ENCODE measurements at places on chromosomes 11 and 22. TPM values are rescaled to one million over a fixed set of nuclear protein-coding genes. Genes with fewer than 3 reads are reported as not detected.

The POU2AF1 gene
- total RNA-seq: not detected

The KREMEN1 gene
- 1.6 TPM for total RNA-seq

The ZNF280B gene
- 3.1 TPM for total RNA-seq

GRCh38 chr11:68948935-68949334 is 31.9 kb downstream of the MRGPRD start:
- DNase-seq: no peak

- DNase-seq: no peak
Observed at GRCh38 chr11:113831314-113831713, 44.1 kb downstream of the USP28 start.

DNA sequence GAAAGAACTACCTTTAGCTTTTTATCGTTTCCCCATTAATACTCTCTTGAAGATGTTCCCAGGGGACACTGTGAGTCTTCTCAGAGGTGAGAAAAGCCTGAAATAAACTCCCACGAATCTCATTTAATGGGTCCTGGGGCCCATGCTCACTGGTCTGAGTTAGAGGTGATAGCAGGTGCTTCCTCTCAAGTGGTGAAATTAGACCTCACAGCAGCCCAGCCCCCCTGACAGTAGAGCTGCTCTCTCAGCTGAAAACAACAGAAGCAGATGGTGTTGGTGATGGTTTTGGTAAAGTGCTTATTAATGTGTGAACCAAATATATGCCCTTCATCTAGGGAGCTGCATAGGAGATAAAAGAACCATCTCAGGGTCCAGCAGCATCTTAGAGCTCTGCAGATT is 76.8 kb upstream of the VPREB1 start:
- DNase-seq: no peak

- no peak for DNase-seq
Observed at GRCh38 chr11:77074205-77074604, 7.4 kb downstream of the CAPN5 start.

GRCh38 chr11:28799316-28799715 is 691.1 kb downstream of the METTL15 start:
- no peak for DNase-seq

DNA sequence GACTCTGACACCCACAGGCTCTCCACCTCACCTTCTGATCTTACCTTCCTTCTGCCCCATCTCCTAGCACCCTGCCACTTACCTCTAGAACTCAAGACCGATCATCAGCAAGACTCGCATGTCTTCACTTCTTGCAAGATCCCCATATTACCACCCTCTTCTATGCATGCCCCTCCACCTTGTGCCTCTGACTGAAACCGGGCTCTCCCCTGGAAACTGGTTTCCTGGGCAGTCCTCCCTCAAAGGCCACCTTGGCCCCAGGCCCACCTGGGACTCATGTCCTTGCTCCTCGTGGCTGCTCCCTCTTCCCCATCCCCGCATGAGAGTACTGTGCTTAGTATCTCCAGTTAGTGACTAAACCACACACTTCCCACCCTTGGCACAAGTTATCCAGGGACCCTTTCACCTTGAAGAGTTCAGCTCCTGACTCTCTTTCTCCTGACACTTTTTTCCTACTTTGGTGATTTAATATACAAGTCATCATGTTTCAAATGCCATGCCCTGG is 136.7 kb downstream of the SPATA19 start:
- DNase-seq: no peak

DNA sequence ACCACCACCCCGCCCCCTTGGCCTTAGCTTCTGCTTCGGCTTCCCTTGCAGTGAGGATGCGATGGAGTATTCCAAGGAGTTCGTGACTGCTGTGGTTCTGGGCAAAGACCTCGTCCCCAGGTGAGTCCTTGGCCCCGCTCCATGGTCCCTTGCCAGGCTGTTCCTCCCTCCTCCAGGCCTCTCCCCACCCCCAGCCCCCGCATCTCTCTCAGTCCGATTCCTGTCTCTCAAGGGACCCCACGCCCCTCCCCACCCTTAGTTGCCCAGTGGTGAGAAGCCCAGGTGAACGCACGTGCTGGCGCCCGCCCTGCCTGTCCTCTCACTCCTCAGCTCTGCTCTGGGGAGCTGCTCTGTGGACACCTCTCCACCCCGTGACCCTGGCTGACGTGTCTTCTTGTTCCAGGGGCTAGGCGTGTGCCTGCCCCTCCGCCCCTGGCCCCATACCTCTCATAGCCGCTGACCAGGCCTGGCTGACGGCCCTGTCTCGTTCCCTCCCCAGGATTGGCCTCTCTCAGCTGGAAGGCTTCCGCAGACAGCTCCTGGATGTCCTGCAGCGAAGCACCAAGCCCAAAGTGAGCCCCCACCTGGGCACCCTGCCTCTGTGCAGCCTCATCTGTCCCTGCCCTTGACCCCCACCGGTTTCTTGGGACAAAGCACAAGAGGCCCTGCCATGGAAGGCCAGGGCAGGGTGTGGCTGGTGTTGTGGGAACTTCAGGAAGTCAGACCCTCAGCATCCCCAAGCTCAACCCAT is 14.6 kb upstream of the MYRF start:
- no peak for DNase-seq

DNA sequence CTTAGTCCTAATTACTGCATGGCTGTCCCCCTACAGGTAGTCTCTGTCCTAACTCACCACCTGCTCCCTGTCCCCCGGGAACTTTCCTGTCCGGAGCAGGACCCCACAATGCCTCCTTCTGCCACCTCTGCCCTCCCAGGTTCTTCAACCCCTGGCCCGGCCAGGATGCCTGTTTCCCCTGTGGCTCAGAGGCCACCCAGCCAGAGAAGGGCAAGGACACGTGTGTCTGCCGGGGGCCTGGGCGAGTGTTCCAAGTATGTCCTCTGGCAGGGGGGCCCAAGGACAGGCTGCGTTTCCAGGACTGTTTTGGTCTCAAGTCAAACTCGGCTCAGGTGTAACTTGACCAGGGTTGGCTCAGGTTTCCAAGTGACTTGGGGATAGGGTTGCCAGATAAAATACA is 63.8 kb downstream of the BTG4 start:
- DNase-seq: no peak

GRCh38 chr11:76491644-76492043 is 46.8 kb downstream of the EMSY start:
- DNase-seq: no peak

DNA sequence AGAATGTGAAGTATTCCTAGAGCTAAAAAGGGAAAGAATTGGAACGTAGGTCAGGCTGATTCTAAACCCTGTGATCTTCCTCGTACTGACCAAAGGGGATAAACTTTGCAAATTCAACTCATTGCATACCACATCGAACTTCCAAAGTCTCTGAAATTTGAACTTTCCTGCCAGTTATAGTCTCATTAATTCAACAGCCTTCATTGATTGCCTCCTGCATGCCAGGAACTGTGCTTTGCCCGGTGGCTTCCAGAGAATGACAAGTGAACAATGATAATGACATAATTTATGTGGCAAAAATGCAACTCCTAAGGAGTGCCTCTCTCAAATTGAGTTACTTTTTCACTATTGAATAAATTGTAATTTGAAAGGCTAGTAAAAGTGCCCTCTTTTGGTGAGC is 107.7 kb upstream of the LDLRAD3 start:
- DNase-seq: no peak

DNA sequence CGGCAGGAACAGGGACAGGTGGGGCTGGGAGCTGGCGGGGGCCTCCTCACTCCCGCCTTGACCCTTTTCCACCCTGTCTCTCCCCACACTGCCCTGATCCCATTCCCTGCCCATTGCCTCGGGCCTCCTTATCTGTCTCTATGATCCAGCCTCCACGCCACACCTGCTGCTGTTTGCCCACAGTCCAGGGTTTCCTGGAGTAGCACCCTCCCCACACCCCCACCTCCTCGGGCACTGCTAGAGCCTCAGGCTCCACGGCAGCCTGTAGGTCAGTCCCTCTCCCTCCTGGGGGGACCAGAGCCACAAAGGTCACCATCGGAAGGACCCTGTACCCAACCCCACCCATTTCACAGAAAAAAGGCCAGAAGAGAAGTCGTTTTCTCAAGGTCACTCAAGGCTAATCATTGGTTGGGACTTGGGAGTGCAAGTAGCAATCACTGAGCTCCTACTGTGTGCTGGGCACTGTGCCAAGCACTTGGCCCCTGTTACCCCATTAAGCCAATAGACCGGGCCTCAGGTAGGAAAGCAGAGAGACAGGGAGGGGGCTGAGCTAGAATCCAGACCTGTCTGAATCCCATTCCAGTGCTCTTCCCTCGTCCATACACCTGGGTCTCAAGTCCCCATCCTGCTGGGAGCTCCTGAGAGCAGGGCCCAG is 71.8 kb downstream of the PDE2A start:
- DNase-seq: no peak

GRCh38 chr11:62399172-62399877 is 19.5 kb upstream of the SCGB1A1 start:
- no peak for DNase-seq

GRCh38 chr11:65047581-65048422 is 6.8 kb downstream of the SAC3D1 start:
- no peak for DNase-seq

DNA sequence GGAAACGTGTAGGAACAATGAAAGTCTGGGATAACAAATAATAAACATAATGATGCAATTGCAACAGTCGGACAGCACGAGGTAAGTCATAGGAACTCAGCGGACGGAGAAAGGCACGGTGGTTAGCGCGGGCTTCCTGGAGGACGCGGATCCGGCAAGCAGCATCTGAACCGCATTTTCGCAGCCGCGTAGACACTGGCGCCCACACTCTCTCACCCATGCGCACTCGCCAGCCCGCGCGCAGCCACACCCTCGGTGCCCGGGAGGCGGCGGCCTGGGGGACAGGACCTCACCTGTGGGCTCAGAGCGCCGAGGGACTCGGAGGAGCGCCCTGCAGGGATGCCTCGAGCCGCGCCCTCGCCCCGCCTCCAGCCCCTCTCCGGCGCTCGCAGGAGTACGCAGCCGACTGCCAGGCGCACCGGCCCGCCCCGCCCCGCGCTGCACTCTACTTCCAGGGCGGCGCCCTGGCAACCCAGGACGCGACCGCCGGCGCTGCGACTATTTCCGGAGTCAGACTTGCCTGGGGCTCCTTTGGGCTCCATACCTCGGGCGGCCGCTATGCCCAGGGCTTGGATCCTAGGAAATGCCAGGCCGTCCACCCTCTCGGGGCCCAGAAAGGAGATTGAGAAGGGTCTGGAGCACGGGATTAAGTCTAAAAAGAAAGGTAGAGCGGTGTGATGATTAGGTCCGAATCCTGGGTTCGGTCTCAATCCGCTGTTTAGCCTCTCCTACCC is at the start of gene TTLL1:
TTLL1 (minus strand) TSS at position 408 of the 734 bp plus-strand sequence. CDS start 13,805 bp downstream, outside the sequence.
- DNase-seq: peak; percentile 73

All from NCI-H460 (cell line).